GM12892 (cell line): ENCODE measurements at places on chromosomes 3 and 15.

GRCh38 chr15:52636459-52636858 lies 42.7 kb downstream of the ATOSA start:
- no peak for DNase-seq

GRCh38 chr3:29978036-29978435 lies 628.4 kb upstream of the TGFBR2 start:
- DNase-seq, result no peak

DNA sequence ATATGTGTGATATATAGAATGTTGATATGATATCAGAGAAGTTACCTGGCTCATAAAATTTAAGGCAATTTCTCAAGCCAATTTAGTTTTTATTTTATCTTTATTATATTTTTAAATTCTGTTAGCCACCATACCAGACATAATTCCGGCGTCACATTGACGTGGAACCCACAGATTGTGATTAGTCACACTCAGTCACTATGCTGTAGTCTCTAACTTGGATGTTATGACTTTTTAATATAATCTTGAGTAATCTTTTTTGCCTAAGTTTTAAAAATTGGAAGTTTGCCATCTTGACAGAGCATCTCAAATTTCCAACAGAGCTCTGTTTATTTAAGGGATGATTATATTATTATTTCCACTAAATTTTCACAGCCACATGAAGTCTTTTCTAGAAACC lies 9.7 kb upstream of the DCLK3 start:
- DNase-seq, result no peak

- no peak for DNase-seq
Observed at GRCh38 chr3:172402892-172403643, 45.2 kb downstream of the GHSR start.

GRCh38 chr3:131739211-131739610 lies 236.4 kb upstream of the MRPL3 start:
- DNase-seq, result no peak

- DNase-seq, result no peak
Observed at GRCh38 chr3:45547764-45548680, 46.5 kb upstream of the LIMD1 start.

GRCh38 chr3:65914032-65914739 lies 124.5 kb downstream of the MAGI1 start:
- DNase-seq, result no peak

DNA sequence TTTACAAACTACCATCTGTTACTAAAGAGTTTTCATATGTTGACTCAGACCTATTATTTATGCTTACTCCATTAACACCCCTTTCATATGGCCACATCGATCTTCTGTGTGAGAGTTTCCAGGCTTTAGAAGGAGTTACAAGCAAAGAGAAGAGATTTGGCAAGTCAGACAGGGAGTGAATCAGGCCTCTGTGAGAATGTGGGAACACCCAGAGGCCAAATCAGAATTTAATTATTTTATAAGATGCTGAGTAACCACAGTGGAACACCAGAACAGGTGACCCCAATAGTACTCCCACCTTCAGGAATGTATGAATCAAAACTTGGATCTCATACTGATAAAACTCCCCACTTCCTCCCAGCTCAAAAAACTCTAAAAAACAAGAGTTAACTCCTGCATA lies 42.0 kb downstream of the IFT57 start:
- no peak for DNase-seq

DNA sequence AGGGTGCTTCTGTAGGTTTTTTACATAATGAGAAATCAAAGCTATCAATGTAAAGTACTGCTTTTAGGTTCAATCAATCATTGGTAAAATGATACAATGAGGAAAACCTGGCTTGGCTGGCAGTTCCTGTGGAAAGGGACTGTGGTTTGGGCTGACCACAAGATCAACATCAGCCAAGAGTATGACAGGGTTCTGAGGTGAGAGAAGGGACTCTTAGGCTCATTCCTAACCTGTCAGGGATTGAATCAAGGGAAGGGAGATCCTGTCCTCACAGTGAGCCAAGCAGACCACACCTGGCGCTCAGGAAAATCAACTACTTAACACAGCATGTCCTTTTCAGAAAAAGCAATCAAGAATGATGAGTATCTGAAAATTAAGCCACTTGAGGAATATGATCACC lies 111.1 kb downstream of the MAGI1 start:
- DNase-seq, result no peak

- DNase-seq, result no peak
Observed at GRCh38 chr15:82750831-82751180, 41.1 kb upstream of the AP3B2 start.

GRCh38 chr3:189202106-189202505 lies 30.3 kb downstream of the TPRG1 start:
- DNase-seq, result no peak

DNA sequence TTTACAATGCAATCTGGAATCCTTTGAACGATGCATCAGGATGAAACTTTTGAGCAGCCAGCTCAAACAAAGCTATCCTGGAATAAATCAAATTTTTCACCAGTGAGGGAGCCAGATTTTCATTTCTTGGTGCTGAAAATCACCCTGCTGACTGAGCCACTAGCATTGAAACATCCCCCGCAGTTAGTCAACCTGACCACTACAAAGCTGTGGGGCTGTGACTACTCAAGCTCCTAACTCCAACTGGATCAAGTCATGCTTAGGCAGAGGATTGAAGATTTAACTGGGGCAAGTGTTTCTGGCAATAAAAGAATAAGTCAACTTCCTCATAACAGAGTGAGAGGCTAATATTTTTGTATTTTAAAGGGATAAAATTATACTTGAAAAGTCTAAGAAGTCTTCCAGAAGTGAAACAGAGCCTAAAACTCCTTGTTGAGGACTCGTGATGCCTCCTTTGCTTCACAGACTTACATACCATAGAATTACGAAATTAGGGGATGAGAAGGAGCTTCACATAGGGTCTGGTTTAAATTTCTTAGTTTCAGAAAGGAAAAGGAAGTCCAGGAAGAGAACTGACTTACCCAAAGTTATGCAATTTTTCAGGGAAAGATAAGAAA lies 177.8 kb downstream of the SERPINI1 start:
- DNase-seq, result no peak

GRCh38 chr15:101320501-101321052 lies 25.5 kb upstream of the SNRPA1 start:
- DNase-seq, result no peak

GRCh38 chr3:111727843-111728565 lies 131.1 kb upstream of the PHLDB2 start:
- no peak for DNase-seq

DNA sequence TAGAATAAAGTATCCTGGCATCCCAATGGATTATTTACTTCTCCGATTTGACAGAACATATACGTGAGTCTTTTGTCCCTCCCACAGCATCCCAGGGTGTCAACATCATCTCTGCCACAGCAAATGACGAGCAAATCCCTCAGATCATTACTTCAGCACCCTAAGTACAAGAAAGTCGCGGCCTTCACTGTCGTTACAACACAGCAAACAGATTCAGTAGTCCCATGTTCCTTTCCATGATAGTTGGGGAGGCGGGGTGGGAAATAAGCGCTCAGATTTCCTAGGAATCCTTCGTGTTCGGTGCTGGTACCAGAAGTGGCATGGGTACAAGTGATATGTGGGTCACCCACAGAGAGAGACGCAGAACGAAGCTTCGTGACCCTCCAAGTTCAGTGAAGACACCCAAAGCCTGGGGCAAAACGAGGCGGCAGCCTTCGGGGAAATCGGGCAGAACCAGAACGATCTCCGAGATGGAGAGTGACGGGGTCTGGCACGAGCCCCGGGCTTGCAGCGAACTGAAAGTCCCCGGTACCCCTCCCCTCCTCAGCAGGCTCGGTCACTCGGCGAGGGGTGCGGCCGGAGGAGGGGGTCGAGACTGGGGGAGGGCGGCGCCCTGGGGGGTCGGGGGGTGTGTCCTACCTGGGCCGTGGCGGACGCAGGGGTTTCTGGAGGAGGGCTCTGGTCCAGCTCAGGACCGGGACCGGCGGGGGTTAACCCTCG lies 619 bp downstream of the TTBK2 start:
- no peak for DNase-seq

GRCh38 chr3:120983321-120983665 lies 75.3 kb downstream of the STXBP5L start:
- DNase-seq, result no peak

- no peak for DNase-seq
Observed at GRCh38 chr3:111299192-111299615, 227.6 kb downstream of the NECTIN3 start.

- no peak for DNase-seq
Observed at GRCh38 chr3:11392014-11392859, 120.0 kb downstream of the ATG7 start.

GRCh38 chr3:171455603-171456550 lies 4.3 kb downstream of the TNIK start:
- no peak for DNase-seq

- no peak for DNase-seq
Observed at GRCh38 chr3:31959951-31960792, 20.9 kb downstream of the OSBPL10 start.

DNA sequence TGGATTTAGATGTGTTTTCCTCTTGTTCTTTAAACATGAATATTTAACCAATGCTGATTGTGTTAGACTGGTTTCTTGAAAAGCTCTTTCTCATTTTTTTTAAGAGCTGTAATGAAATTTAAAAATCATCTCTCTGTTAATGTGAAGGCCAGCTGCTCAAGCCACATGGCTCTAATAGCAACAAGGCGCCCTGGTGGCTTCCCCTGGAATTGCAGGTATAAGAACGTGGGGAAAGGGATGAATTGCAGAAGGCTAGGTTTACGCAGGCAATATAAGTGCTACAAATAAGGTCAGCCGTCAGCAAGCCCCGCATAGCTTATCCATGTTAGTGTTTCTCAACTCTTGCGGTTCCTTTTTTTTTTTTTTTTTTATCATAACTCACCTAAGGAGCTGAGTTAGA lies 108.5 kb downstream of the SAMMSON start:
- no peak for DNase-seq

- no peak for DNase-seq
Observed at GRCh38 chr15:59160880-59161593, 45.6 kb upstream of the LDHAL6B start.

DNA sequence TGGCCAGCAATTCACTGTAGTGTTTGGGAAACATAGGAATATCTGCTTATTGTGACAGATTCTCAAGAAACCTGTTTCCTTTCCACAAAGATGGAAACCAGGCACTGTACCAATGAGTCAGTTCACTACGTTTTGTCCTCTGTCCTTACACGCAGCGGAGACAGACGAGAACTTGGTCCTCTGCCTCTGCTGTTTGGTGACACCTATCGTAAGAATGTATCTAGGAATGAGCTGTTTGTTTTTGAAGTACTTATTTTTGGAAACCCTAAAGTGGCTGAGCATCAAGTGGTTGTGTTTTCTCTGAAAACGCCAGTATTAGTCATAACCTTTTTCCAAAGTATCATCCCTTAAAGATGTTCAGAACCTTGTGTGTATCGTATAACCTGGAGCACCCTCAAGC lies 93.0 kb downstream of the PGPEP1L start:
- no peak for DNase-seq

DNA sequence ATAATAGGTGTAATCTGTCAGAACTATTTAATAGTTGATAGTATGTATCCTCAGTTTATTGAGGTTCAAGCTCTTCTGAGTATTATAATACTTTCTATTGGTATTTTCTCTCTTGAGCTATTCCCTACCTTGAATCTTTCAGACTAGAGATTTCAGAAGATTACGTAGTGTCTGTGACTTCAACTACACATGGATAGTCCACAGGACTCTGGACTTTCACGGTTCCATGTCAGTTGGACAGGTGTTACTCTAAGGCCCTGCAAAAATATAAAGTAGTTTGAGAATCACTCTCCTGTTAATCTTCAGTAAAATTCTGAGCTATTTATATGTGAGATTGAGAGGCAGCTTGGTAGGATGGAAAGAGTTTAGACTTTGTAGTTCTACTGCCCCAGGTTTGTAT lies 353.5 kb upstream of the TPRG1 start:
- DNase-seq, result no peak

DNA sequence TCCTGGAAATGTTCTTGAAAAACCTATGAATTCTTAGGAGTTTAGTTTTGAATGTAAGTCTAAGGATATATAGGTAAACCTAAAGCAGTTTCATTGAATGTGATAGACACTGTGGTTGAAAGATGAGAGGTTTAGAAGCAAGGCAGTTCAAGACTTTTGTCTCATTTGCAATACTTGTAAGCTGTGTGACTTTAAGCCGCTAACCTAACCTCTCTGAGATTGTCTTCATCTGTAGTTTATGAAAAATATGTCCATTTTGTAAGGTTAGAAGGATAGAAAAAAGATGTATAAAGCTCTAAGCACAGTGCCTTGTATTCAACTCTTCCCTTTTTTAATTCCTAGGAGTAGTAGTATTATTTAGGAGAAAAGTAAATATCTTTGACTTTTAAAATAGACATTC lies 306.6 kb upstream of the ARRDC4 start:
- no peak for DNase-seq

DNA sequence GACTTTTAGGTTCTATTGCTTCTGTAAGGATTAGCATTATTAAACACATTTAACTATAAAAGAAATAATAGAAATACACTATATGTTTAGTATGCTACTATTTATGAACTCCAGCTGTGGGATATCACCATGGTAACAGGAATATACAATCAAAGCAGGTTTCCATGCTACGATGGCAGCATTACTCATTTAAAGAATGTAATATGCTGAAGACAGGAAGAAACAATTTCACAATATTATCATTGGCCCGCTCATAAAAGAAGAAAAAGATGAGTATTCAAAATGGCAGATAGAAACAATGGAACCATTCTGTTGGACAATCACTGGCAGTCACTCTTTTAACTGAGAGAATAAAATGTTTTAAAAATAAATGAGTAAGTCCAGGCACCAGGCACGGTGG lies 153.4 kb downstream of the CBLB start:
- DNase-seq, result no peak

GRCh38 chr3:129424185-129424841 lies 4.1 kb downstream of the EFCAB12 start:
- no peak for DNase-seq

DNA sequence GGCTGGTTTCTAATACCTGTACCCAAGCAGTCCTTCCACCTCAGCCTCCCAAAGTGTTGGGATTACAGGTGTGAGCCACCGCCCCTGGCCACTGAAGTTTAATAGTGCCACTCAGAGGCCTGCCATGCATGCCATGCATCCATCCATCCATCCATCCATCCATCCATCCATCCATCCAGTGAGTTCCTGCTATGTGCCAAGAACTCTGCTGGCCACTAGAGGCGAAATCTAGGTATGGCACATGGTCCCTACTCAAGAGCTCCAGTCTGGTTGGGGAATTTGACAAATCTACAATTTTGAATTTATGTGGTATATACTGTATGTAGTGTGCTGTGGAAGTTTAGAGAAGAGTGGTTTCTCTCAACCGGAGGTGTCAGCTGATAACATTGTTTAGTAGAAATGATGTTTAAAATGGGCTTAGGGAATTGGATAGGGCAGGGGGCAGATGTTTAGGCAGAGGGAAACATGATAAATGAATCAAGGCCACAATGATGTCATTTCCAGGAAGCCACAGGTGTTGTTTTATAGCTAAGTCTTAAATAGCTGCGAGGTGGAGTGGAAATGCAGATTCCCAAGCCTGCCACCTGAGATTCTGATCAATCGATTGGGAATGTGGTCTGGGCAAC lies 384.4 kb upstream of the C2CD4B start:
- no peak for DNase-seq

GRCh38 chr15:39251413-39252133 lies 329.3 kb upstream of the THBS1 start:
- no peak for DNase-seq

GRCh38 chr3:37777835-37778234 lies 83.8 kb upstream of the CTDSPL start:
- no peak for DNase-seq

- no peak for DNase-seq
Observed at GRCh38 chr3:180176059-180176458, 139.3 kb upstream of the PEX5L start.

GRCh38 chr15:29840926-29841325 lies 18.7 kb upstream of the TJP1 start:
- DNase-seq, result no peak
